Ascending aorta (tissue), 2 donors: ENCODE measurements at places on chromosomes 1 and 21.
A peak's percentile ranks its signal among the peaks of the same experiment; 100 is the strongest.

DNA sequence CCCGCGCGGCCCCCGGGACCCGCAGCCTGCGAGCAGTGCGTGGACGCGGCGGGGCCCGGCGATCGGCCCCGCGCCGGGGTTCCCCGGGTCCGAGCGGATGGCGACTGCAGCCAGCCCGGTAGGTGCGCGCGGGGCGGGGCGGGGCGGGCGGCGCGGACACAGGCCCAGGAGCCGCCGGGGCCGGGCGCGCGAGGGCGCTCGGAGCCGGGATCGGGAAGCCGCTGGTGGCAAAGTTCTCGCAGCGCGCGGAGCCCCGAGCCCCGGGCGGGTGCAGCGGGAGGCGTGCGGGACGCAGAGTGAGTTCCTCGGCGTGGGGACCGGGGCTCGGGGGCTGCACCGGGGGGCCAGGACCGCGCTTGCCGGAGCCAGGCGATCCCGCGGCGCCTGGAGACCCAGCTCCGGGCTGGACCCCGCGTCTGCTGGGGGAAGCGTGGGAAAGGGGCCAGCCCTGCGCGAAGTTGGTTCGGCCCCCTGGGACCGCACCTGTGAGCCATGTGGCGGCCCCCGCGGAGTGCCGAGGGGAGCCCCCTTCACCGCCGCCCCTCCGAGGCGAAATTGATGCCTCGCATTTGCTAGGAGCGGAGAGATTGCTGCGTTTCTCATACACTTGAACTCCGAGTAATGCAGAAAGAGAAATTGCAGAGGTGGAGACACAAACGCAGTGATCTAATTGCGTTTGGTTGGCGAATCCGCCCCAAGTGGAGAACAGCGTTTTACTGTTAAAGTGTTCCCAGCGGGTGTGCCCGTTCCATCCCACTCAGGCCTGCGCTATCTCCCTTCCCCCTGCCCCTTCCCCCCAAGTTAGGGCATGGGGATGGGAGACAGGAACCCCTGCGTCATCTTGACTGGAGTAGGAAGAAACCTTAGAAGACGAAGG is 228.9 kb upstream of the TMEM51 start:
- peak; percentile 75 for DNase-seq

DNA sequence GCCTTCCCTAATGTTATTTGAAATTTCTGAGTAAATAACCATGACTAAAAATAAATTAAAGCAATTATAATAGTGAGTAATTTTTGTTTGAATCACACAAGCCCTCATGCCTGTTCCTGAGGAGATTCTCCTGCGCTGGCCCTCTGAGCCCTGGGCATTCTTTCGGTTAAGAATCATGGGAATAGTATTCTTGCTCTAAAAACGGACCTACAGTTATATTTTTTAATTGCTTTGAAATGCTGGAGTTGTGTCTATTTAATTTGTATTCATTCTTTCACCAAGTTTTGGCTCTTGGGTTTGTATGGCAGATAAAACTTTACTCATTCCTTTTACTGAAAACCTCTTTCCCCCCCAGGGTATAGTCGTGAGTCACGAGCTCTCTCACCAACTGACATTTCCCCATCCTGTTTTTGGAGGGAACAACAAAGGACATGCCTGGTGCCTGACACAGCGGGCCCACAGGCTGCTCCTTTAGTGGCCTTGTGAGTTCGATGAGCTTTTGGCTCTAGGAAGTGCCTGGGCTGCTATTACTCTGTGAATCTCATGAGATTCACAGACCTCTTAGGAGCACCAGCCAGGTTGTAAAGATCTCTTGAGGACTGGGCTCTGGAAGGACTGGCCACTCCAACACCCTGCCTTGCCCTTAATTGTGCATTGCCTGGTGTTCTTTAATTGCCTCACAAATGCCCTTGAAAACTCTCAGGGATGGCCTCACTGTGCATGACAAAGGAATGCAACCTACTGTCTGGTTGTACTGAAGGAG is 58.6 kb downstream of the DDR2 start:
- peak; percentile 93 for DNase-seq

GRCh38 chr1:81548918-81549587 is 251.7 kb upstream of the ADGRL2 start:
- DNase-seq = no peak

DNA sequence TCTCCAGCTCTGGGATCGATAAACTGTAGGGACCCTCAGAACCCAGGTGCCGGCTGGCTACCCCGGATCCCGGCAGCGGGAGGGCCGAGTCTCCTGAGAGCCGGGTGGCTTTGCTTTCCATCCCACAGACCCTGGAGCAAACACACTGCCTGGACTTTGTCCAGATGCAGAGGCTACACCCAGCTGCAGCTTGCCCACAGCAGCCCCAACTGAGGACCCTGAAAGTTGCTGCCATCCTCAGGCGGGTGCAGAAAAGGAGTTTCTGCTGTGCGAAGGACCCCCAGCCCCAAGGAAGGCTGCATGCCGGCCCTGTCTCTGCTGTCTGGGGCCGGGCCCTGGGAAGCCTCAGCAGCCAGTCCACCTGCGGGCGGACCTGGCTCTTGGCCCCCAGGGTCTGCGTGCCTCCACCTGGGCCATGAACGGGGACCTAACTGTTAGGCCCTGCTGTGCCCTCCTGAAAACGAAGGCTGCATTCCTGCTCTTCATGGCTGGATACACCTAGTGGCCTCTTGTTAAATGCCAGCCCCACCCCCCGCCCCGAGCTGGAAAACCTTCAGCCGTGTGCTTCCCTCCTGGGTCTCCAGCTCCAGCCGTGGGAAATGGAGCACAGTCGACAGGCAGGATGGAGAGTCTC is 97.5 kb upstream of the ARHGEF16 start:
- DNase-seq = no peak

DNA sequence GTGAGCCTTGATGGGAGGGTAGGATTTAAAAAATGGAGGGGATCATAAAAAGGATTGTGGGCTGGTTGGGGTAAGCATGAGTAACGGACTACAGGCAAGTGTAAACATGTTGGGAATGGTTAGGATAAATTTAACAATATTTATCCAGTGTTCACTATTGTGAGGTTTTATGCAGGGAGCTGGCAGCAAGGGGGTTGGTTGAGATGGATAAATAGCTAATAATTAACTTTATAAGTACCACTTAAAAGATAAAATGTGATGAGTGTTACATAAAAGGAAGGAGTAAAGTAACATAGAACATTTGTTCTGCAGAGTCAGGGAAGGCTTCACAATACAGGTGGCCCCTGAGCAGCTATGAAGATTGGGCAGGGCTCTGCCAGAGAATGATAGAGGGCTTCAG is 109.0 kb downstream of the NGF start:
- no peak for DNase-seq

GRCh38 chr1:65724151-65724550 is 68.5 kb upstream of the PDE4B start:
- DNase-seq = no peak

DNA sequence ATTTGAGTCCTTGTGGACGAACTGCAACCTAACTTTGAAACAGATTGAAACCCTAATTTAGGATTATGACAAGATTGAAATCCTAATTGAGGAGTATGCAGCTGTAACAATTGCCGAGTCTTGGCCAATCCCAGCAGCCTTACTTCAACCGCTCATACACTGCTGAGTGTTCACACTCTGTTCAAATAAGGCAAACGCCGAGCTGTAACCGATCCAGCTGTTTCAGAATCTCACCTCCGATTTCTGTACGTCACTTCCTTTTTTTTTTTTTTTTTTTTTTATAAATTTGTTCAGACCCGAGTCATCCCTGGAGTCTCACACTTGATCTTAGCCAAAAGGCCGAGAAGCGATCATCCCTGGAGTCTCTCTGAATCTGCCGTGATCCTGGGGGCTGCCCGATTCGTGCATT is 22.3 kb upstream of the ATP5PO start:
- no peak for DNase-seq

DNA sequence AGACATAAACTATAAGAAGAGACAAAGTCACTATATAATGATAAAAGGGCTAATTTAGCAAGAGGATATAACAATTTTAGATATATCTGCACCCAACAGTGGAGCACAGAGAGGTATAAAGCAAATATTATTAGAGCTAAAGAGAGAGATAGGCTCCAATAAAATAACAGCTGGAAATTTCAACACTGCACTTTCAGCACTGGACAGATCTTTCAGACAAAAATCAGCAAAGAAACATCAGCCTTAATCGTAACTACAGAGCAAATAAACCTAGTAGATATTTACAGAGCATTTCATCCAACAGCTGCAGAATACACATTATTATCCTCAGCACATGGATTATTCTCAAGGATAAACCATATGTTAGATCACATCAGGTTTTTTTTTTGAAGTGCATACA is 642.9 kb downstream of the AMY1C start:
- DNase-seq = no peak

DNA sequence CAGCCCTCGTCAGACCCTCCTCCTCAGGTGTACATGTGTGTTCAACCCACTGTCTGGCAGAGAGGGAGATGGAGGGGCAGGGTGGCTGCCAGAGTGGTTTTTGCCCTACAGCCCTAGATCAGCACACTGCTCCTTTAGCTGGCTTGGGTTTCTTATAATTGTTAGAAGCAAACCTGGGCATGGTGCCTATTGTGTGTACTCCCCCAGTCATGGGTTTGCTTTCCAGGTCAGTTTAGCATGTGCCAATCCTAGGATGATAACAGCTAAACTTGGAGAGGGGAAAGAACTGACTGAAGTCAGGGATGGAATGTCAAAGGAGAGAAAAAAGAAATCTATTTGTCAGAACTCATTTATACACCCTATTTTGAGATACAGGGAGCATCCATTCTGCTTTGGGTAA is 63.3 kb downstream of the UCK2 start:
- DNase-seq = no peak

GRCh38 chr1:217542136-217542777 is 88.6 kb downstream of the GPATCH2 start:
- DNase-seq = no peak

DNA sequence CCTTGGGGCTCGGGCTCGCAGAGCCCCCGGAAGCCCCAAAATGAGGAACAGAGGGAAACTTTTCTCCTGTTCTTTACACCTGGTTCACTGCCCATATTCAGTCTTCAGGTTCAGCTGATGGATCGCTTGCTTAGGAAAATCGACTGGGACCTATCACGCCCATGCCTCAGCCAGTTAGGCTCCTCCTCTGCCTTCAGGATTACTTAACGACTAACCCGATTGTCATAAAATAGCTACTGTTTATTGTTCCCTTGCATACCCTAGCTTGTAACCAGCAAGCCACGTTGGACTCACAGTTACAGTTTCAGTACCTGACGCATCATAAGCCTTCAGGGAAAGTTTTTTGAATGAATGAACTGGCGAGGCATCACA is 692 bp downstream of the TARDBP start:
- no peak for DNase-seq

GRCh38 chr1:31857863-31858262 is 42.0 kb upstream of the SPOCD1 start:
- no peak for DNase-seq

GRCh38 chr1:89965193-89965768 is 29.6 kb upstream of the ZNF326 start:
- no peak for DNase-seq

GRCh38 chr1:119359730-119360129 is 8.9 kb upstream of the HAO2 start:
- no peak for DNase-seq

- no peak for DNase-seq
Measured at GRCh38 chr1:29972421-29973053, 736.2 kb downstream of the PTPRU start.

GRCh38 chr1:29849038-29849750 is 612.9 kb downstream of the PTPRU start:
- DNase-seq = no peak

DNA sequence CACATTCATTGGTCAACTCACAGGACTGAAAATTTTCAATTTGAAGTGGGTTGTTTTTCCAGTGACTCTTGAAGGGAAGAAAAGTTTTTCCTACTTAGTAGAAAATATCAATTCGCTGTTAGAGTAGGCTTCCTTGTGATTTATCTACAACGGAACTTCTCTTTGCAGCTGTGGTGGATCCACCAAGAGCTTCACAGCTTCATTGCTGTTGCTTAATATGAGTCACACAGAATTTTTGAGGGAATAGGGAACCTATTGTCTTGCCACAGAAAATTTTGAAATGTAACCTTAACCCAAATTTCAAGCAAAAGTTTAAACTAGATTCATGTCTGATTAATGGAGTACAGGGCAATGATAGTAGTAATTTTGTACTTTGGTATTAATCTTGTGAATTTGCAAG is 58.4 kb upstream of the IFI44L start:
- DNase-seq = no peak

GRCh38 chr1:58030456-58030855 is 516.1 kb downstream of the OMA1 start:
- DNase-seq = no peak

GRCh38 chr1:116433275-116434257 is 60.5 kb downstream of the ATP1A1 start:
- no peak for DNase-seq

DNA sequence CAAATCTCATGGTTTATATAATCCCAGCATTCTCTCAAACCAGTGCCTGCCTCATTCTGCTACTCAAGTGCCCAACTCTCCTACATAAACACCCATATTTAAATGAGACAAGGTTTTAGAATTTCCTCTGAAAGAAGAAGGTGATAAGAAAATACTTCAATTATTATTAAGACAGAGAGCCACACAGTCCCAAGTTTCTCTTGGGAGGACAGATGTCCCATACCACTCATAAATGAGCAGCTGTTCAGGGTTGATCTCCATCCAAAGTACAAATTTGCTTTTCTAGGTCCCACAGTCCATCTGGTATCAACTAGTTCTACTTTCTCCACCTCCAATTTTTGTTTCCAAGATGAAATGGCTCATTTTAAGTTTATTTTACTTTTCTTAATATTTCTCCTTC is 11.3 kb downstream of the DCAF8 start:
- no peak for DNase-seq

DNA sequence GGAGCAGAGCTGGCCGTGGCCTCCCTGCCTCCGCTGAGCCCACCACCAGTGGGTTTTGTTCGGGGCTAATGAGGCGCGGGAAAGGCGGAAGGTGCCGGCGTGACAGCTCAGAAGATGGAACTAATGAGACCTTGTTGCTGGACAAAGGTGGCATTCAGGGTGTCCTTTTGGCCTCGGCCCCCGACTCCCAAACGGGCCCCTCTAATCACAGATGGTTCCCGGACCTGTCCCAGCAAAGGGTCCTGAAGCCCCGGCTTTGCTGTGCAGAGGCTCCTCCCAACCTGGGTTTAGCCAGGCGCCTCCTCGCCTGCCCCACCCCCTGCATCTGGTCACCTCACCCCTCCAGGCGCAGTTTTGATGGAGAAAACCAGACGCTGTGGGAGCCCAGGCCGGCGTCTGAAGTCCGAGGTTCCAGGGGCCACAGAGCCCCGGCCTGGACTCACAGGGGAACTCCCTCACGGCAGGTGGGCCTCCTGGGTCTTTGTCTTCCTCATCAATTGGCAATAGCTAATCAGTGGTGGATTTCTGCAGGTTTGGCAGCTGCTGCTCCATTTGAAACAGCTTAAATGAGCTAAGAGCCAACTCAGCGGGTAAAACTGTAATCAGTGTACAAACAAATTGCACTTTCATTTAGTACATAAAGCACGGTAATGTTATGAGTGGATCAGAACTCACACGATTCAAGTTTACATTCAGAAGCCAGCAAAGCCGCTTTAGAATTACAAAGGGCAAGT is 44.3 kb upstream of the ADARB1 start:
- DNase-seq = peak; percentile 4
